Left forelimb (tissue), 1 donor: ENCODE measurements at places on chromosomes 11 and 22.

- no peak for DNase-seq
Observed at GRCh38 chr11:36177836-36178235, 111.4 kb downstream of the COMMD9 start.

DNA sequence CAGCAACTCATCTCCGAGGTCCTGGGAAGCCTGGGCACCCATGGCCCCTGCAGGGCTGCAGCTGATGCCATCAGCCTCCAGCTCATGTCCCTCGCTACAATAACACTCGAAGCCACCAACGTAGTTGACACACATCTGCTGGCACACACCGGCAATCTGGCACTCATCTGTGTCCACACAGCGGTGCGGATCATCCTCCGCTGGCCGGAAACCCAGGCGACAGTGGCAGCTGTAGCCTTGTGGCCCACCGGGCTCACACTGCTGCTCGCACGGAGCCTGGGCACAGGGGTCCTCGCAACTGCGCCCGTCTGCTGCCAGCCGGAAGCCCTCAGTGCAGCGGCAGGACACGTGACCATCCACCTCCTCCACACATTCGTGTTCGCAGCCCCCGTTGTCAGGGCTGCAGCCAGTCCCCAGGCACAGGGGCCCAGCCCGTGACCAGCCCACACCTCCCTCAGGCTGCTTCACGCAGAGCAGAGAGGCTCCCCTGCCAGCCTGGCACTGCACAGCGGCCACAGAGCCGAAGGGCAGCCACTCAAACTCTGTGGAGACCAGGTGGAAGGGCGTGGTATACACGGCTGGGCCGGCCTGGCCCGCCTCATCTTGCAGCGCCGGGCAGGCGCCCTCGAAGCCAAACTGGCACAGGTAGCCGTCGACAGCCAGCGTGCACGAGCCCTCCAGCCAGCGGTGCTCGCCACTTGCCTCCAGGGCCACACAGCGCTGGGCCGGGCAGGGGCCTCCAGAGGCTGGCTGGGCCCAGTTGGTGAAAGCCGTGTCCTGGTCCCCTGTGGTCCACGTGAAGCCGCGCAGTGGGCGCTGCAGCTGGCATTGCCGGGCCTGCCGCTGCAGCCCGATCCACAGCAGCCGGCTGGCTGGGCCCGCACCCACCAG, 678 bp downstream of the CD248 start:
- no peak for DNase-seq

- DNase-seq, result no peak
Observed at GRCh38 chr11:95698676-95699557, 90.7 kb downstream of the FAM76B start.

GRCh38 chr11:113472471-113472870, 2.7 kb downstream of the DRD2 start:
- DNase-seq, result no peak

GRCh38 chr22:43260331-43261231, 73.6 kb upstream of the TTLL12 start:
- no peak for DNase-seq

DNA sequence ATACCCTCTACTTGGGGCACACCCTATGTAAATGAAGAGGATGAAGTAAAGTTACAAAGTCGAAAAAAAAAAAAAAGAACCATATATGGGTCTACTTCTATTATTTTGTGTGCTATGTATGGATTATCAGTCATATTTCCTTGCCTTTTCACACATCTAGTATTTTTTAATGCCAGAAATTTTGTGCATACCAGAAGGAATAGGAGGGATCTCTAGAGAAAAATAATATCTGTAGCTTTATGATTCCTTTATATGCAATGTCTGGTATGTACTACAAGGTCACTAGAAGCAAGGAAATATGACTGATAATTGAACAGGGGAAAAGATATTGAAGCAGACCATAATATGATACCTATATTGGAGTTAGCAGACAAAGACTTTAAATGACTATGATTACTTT, 713.4 kb downstream of the OPCML start:
- no peak for DNase-seq

DNA sequence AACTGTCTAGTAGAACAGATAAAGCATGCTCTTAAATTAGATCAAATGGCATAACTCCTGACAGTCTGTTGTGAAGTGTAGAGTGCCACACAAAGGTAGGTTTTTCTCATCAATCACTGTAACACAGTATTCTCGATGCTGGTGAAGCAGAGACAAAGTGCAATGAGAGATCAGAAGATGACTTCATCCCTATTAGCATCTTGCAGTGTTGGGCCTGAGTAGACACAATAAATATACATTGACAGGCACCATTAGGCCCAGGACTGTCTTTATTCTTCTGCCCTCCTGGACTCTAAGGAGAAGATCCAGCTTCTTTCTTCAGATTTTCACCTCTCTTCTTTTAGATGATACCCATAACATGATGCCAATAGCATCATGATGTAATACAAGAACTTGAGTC, 478.0 kb upstream of the TENM4 start:
- DNase-seq, result no peak

- DNase-seq, result no peak
Observed at GRCh38 chr11:120805960-120806555, 217.8 kb upstream of the TBCEL start.

DNA sequence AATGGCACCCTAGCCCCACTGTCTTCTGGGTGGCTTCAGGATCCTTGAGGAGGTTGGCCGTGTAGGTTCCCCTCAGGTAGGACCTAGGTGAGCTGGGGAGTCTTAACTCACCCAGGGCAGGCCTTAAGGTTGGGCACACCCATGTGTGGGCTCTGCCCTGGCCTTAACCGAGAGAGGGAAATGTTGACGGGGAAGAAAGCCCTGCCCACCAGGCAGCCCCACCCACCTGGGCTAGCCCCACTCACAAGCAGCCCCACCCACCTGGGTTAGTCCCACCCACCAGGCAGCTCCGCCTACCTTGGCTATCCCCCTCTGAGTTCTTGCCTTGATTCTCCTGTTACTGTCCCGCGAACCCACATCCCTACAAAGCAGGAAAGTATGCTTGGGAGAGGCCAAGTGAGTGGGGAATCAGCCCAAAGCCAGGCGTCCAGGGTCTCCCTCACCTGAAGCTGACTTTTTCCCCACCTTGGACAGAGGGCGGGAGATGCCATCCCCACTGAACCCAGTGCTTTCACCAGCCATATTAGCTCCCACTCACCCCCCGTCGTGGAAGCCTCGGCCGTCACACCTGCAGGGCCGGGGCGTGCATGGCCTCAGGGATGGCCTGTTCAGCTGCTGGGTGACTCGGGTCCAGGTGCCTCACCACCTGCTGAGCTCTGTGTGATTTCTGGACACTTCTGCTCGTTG, at the start of gene MYEOV:
TSS of gene MYEOV (plus strand) at position 337 of the 687 bp plus-strand sequence. CDS start 1,200 bp downstream, outside the sequence.
- DNase-seq, result no peak

DNA sequence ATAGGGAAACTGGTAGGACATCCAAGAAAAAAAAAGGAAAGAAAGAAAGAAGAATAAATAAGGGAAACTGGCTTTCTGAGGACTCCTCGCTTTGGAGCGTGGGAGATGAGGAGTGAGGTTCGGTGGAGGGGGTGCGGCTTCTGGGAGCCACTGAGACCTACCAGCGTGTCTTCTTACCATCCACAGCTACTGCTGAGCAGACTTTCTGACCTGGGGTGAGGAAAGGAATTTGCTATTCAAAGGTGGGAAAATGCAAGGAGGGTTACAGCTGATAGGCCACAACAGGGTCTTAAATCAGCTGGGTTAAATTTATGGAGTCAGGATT, 488 bp upstream of the SELENOM start:
- DNase-seq, result no peak

DNA sequence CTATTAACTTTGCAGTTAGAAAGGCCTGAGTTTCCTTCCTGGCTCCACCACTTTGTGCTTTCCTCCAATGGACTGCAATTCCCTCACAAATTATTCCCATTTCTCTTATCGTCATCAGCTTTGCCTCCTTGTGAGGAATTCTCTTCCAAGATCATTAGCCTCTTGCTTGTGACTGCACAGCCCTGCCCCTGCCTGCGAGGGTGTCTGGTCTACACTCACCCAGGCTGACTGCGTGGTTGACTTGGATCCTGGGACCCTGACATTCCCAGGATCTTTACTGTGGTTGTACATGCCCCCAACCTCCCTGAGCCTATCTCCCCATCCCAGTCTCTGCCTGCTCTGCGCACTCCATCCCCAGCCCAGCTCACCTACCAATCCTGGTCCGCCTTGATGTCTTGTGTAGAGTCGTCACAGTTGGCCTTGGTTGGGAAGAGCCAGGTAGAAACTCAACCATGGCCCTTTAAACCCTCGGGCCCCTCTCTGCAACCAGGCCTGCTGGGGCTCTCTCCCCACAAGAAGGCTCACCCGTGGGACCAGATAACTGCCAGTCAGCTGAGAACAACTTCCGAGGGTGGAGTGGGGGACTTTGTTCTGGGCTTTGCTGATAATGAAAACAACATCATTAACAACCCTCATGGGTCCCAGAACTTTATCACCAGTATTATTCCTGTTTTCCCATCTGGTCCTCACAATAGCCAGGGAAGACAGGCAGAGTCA, at the start of gene OR2AT4:
TSS of gene OR2AT4 (minus strand) at position 421 of the 717 bp plus-strand sequence.
- no peak for DNase-seq

DNA sequence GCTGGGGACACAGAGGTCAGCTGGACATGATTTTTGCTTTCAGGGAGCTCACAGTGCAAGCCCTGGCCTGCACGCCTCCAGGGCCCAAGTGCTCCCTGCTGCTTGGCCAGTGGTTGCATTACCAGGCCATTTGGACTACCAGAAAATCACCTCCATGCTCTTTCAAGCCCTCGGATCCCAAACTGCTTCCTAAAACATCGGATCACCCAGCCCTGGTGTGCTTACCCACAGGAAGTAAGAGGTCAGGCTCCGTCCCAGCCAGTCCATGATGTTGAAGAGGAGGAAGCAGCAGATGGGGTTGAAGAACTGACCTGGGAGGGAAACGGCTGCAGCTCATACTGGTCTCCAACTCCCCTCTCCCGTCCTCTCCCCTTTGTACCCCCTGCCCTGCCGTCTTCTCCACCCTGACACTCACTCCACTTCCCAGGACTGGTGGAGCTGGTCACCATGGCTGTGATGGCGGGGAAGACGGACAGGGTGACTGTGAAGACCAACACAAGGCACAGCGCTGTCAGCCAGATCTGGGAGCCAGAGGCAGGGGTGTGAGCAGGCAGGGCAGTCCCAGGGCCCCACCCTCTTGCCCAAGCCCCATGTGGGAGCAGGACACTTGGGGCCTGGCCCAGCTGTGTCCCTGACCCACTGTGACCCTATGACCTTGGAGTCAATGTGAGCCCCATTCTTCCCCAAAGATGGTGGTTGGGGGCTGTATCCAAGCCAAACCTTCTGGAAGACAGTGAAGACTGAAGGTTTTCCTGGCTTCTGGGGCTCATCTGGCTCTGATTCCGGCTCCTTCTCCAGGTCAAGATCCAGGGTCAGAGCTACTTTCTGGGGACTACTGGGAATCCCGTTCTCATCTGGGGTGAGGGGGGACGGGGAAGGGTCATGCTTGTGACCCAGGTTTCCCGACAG, 5.6 kb downstream of the SLC29A2 start:
- DNase-seq, result no peak

GRCh38 chr11:291281-292210, 2.6 kb downstream of the PGGHG start:
- peak; percentile 50 for DNase-seq

- DNase-seq, result no peak
Observed at GRCh38 chr22:41874090-41874489, 40.8 kb downstream of the SHISA8 start.

- no peak for DNase-seq
Observed at GRCh38 chr11:116595305-116595880, 177.4 kb downstream of the BUD13 start.

DNA sequence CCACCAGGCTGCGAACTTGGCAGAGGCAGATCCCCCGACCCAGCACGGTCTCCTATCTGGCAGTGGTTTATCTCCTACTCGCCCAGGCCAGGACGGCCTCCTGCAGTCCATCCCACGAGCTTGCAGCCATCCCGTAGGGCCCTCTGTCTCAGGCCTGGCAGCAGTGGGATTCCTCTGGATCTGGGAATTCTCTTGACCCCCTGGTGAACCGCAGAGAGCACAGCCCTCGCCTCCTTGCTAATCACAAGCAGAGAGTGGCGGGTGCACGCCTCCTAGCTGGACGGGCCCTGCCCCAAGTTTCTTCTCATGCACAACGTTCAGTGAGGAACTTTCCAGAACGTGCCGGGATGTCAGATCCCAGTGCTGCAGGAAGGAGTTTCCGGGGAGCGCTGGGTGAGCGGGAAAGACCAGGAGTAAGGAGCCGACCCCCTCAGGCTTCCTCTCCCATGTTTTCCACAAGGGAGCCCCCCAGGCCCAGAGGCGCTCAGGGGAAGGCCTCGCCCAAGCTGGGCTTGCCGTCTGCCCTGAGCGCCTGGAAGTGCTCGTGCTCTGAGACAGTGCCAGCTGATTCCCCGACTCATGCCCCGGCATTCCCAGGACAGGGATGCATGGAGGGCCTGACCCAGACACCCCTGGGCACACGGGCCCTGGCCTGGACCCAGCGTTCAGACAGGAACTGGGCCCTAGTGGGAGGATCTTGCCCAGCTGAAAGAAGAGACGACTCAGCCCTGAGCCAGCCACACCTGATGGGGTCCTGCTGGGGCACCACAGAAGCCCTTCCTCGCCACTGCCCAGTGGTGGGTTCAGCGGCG, 24.6 kb downstream of the IGF2 start:
- no peak for DNase-seq

- no peak for DNase-seq
Observed at GRCh38 chr11:67002297-67002913, 20.5 kb upstream of the SYT12 start.

- DNase-seq, result no peak
Observed at GRCh38 chr11:82756765-82757639, 23.3 kb upstream of the FAM181B start.

DNA sequence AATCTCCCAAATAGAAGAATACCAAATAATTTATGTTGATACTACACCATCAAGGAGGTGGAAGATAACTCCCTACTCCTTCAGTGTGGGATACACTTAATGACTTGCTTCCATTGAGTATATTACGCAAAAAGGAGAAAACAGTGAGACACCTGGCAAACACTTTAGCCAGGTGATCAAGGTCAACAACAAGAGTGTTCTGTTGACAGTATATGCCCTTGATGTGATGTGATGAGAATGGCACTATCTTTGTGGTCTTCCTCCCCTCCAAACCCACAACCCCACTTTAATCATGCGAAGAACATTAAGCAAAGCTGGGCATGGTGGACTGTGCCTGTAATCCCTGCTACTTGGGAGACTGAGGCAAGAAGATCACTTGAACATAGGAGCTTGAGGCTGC, 26.0 kb downstream of the MAPK1 start:
- DNase-seq, result no peak

DNA sequence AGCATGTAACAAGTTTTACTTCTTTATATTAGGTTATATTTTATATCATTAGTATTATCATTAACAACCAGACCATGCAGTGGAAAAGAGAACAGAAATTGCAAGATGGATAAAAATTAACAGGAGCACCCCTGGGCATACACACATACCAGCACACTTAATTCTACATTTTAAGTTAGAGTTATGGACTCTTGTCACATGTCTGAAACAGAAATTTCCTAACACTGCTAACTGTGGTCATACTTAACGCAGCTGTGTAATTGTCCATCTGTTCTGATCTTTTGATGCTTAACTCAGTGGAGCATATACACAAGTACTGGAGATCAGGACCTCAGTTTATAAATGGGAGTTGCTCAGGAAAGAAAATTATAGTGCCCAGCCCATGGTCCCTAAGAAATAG, 358 bp downstream of the OR52H1 start:
- no peak for DNase-seq

- DNase-seq, result no peak
Observed at GRCh38 chr11:57202281-57202680, 20.5 kb downstream of the LRRC55 start.

GRCh38 chr11:78635814-78636506, 61.3 kb upstream of the NARS2 start:
- DNase-seq, result no peak
